ENCODE measurements at places on chromosomes 5 and 9.
A peak's percentile ranks its signal among the peaks of the same experiment; 100 is the strongest.

DNA sequence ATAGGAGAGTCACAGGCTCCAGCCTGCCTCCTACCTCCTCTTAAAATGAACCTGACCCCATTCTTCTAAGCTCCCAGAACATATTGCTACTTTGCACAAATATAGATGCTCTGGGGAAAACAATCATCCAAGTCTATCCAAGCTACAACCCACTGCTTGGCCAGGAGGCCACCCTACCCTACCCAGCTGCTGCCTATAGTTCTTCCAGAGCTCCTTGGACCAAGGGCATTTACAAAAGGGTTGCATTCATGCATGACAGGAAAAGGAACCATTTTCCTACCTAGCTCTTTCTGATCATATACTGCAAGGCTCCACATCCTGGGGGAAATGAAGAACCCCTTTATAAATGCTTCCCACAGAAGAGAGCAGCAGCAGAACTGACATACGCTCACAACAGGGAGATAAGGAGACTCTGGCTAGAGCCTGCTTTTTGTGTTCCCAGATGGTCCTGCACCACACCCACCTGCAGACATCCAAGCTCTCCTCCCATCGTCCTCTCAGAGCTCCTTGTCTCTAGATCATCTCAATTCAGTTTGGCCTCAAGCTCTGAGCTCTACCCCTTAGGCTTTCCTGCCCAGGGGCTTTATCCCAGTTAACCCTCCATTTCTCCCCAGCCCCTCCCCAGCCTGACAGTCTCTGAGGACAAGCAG is 185.5 kb downstream of the SPOCK1 start:
- no peak for DNase-seq

DNA sequence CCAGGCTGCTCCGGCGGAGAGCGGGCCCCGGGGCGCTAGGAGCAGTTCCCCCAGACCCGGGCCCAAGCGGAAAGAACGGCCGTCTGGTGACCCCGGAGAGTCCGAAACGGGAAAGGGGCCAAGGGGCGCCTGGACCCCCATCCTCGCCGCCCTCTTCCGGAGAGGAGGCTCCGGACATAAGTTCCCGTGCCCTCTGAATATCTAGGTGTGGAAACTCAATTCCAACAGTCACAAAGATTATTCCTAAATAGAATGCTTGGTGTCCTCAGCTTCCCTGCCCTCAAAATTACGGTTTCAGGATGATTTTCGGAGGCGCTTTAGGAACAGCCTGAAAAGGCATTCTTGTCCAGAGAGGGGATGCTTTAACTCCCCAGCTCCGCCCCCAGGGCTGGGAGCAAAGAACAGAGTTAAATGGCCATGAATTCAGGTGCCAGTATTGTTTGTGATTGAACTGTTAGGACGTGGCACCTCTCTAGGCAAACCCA is 681 bp upstream of the LHFPL2 start:
- no peak for DNase-seq

GRCh38 chr5:137935190-137935589 is 45.9 kb downstream of the PKD2L2 start:
- no peak for DNase-seq

- no peak for DNase-seq
Observed at GRCh38 chr5:126358525-126358924, 64.7 kb upstream of the GRAMD2B start.

DNA sequence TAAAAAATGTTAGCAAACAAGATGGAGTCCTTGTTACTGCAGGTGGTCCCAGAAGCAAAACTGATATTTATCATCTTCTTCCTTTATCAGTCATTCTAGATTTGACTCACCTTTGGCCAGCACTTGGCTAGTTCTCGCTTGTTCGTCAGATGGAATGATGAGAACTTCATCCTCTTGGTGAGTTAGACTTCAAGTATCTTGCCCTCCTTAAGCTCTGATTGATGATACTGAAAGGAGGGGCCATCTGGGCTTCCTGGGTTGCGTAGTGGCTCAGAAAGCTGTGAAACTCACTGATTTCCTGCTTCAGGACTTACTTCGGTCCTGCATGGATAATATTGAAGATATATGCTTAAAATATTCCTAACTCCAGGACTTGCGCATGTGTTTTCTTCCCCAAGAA is 1248.2 kb upstream of the CDH9 start:
- DNase-seq = no peak

GRCh38 chr9:6214434-6214833 is 1.2 kb upstream of the IL33 start:
- no peak for DNase-seq

- no peak for DNase-seq
Observed at GRCh38 chr9:38004809-38005560, 64.0 kb downstream of the SHB start.

DNA sequence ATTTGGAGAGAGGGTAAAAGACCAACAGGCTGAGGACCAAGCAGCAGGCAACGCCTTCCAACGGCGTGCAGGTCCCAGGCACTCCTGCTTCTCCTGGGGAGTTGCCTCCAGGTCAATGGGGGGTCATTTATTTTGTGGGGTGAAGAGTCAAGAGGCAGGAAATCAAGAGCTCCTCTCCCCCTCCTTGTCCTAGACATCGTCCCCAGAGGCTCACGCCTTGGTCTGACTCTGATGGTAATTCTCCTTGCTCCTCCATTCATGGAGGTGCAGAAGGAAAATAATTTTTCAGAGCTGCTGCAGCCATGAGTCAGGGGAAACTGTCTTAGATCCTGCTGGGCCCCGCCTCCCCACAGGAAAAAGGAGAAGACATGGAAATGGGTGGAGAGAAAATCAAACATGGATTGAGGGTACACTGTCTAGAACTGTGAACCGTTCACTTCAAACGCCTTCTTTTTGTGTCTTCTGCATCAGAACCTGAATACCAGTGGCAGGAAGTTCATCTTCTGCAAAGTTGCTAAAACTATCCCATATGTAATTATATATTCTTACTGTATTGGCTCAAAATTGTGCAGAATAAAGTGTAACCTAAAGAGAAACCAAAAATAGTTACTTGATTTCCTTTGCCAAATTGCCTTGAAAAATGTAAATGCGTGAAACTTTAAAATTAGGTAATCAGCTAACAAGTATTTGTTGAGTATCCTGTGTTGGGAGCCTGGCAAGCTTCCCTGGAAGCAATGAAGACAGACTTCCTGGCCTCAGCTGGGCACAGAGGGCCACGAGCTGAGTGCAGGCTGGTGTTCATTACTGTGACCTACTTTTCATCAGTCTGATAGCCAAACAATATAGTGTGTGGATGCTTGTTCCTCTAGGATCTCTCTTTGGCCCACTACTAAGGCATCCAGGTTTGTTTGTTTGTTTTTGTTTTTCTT is 142.0 kb downstream of the CMYA5 start:
- DNase-seq = no peak

- DNase-seq = no peak
Observed at GRCh38 chr9:69070201-69070600, 34.6 kb downstream of the FXN start.

DNA sequence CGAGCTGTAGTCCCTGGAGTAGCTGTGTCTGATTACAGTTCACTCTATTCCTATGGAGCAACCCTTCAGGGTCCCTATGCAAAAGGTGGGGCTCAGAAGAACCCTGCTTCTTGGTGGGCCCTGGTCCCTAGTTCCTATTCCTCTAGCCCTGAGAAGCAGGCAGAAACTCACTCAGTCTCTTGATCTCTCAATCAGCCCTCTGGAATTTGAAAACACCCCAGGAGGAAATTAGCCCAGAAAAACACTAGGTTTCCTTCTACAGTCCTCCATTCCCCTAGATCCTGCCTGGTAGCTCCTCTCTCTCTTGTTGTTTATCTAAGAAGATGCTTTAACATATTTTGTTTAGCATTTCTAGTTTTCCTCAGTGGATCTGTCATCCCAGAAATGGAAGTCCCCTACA is 7.6 kb downstream of the RGS3 start:
- DNase-seq = no peak

DNA sequence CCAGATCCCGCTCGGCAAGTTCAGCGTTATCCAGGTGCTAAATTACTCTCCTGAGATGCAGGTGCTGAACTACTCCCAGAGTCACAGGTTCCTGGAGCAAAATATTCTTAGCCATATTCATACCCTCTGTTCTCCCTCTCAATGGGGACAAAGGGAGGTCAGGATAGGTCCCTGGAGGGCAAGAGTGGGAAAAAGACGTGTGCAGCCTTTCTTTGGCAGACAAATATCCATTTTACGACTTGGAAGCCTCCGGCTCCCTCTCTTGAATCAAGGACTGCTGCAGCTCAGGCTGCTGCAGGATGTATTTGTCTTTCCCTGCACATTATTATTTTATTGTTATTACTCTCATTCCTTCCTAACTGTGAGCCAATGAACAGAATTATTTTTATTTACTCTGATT is 590.2 kb downstream of the NR2F1-AS1 start:
- DNase-seq = no peak

GRCh38 chr9:100084734-100085133 is 14.1 kb downstream of the ERP44 start:
- no peak for DNase-seq

- DNase-seq = no peak
Observed at GRCh38 chr5:16585041-16585667, 31.6 kb downstream of the RETREG1 start.

GRCh38 chr9:112170968-112171367 is 4.1 kb downstream of the SUSD1 start:
- DNase-seq = no peak

- no peak for DNase-seq
Observed at GRCh38 chr9:78261403-78262001, 25.6 kb downstream of the CEP78 start.

DNA sequence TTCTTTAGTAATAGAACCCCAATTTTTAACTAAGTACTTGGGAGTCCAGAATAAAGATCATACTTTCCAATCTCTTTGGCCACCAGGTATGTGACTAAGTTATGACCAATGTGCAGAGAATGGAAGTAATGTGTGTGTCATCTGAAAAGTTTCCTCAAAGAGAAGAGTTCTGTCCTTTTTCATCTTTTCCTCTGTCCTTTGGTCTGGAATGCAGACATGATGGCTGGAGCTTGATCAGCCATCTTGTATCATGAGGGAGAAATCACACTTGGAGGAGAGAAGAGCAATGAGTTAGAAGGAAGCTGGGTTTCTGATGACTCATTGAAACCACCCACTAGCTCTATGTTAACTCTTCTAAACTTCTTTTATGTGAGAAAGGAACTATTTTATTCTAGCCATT is 5.5 kb upstream of the CPEB4 start:
- DNase-seq = no peak

DNA sequence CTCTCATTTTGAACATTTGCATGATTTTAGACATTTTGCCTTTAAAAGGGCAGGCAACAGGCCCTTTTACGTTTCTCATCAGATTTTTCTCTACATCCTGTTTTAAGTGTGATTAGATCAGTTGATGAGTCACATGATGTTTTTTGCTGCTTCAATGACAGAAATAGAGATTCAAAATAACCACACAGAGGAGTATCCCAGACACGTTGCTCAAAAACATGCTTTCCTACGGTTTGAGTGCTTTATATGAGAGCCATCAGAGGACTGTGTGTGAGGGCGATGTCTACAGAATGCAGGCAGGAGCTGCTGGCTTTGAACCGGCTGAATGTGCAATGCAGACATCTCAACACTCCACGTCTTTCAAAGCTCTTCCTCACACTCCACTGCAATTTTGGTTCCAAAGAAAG is 42.1 kb downstream of the OTULIN start:
- DNase-seq = peak; percentile 25

All from activated naive CD4-positive, alpha-beta T cell (primary cell).